ENCODE measurements at places on chromosomes 2 and 18. TPM values are rescaled to one million over a fixed set of nuclear protein-coding genes. Genes with fewer than 3 reads are reported as not detected.

DNA sequence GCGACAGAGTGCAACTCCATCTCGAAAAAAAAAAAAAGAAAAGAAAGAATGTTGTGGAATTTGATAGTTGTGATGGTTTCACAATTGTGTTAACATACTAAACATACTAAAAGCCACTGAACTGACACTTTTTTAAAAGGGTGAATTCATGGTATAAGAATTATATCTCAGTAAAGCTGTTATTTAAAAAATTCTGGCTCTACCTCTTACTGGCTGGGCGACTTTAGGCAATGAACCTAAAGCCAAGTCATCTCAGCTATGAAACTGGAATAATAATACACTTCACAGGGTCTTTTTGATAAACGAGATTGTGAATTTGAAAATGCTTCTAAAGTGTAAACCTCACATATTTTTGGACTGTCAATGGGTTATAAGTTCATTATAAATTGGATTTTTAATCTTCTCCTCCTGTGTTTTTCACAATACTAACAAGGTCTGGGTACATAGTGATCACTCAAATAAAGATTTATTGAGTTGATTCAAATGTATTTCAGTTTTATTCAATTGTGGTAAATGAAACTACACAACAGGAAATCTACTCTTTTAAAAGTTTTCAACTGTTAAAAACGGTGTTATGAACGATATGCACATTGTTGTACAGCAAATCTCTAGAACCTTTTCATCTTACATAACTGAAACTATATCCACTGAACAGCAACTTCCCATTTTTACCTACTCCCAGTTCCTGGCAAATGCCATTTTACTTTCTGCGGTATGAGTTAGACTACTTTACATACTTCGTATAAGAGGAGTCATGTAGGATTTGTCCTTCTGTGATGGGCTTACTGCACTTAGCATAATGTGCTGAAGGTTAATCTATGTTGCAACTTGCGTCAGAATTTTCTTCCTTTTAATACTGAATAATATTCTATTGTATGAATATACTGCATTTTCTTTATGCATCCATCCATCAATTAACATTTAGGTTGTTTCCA is 43.0 kb upstream of the GTF2A1L start:
- DNase-seq = no peak

DNA sequence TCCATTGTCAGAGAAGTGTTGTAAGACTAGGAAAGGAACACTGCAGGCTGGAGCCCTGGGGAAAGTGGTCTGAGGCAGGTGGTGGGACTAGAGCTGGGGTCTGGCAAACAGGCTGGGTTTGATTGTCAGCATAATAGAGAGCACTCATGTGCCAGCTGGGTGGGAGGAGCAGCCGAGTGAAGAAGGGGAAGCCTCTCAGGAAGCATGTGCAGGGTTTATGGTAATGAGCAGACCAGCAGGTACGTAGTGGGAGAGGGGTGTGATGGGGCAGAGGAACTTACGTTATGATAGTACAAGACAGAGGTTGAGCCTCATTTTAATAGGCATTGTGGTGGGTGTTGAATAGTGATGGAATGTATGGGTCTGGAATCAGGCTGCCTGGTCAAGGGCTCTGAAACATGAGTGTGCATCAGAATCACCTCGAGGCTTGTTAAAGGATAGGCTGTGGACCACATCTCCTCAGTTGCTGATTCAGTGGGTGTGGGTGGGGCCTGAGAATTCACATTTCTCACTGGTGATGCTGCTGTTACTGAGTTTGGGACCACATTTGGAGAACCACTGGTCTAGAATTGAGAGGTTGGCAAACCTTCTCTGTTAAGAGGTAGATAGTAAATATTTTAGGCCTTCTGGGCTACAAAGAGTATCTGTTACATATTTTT is 1.7 kb upstream of the MGAT5 start:
- DNase-seq = no peak

RNU2-63P gene
- 7.4 TPM for total RNA-seq

CDH7 gene
- total RNA-seq = not detected

DAW1 gene
- 0.20 TPM for total RNA-seq

DNA sequence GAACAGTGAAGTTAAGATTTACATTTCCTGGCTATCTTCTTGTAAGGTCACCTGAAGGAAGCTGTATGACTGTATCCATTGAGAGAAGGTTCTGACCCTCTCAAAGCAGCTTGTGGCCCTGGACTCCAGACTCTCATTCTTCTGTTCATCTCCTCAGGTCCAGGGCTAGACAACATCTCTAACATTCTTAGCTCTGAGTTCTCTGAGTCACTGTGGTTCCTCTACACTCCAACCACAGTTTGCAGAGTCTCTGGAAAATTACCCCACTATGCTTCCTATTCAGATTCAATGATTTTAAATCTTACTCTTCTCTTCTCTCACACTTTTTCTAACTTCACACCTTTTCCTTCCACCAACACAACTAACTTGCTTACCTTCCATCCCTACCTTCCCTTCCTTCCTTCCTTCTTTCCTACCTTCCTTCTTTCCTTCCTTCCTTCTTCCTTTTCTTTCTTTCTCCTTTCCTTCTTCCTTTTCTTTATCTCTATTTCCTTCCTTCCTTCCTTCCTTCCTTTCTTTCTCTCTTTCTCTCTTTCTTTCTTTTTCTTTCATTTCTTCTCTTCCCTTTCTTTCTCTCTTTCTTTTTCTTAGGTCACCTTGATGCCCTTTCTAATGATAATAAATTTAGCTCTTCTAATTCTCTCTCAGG is 824.3 kb upstream of the ZEB2 start:
- no peak for DNase-seq

GRCh38 chr2:197007716-197008628 is 81.5 kb upstream of the PGAP1 start:
- DNase-seq = no peak

IL36RN gene
- not detected for total RNA-seq

GRCh38 chr18:73962256-73962655 is 185.4 kb downstream of the FBXO15 start:
- DNase-seq = no peak

- DNase-seq = no peak
These were observed 19.3 kb downstream of the PPP4R1 start for GRCh38 chr18:9594823-9595596.

GRCh38 chr2:176147210-176147799 is 4.0 kb upstream of the HOXD4 start:
- DNase-seq = no peak

ACMSD gene
- total RNA-seq = not detected

GRCh38 chr2:16744521-16744920 is 78.9 kb upstream of the CYRIA start:
- no peak for DNase-seq

DNA sequence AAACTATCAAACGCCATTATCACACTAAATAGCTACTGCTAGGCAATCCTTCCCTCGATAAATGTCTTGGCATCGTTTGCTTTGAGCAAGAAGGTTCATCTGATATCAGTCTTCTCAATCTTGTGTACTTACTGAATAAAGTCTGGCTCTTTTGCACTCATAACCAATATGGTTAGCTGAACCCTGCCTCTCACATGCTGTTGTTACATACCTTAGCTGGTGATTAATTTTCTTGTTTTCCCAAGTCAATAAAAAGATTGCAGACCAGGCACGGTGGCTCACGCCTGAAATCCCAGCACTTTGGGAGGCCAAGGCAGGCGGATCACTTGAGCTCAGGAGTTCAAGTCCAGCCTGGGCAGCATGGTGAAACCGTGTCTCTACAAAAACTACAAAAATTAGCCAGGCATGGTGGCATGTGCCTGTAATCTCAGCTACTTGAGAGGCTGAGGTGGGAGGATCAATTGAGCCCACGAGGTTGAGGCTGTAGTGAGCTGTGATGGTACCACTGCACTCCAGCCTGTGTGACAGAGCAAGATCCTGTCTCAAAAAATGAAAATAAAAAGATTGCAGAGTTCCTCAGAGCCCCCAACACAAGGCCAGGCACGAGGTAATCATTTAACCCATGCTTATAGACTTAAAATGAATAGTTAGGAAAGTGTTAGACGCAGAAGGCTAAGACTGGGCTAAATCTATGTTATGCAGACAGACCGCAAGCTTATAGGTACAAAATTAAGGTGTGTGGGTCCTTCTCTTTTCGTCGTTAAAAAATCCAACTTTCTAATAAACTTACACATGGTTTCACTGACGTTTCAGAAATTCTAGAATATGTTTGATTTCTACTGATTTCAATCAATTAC is 177.5 kb downstream of the ALPK2 start:
- no peak for DNase-seq

- DNase-seq = no peak
These were observed 336.8 kb downstream of the DSEL start for GRCh38 chr18:67179726-67180125.

GRCh38 chr2:84805250-84805958 is 75.5 kb downstream of the TRABD2A start:
- no peak for DNase-seq

DNA sequence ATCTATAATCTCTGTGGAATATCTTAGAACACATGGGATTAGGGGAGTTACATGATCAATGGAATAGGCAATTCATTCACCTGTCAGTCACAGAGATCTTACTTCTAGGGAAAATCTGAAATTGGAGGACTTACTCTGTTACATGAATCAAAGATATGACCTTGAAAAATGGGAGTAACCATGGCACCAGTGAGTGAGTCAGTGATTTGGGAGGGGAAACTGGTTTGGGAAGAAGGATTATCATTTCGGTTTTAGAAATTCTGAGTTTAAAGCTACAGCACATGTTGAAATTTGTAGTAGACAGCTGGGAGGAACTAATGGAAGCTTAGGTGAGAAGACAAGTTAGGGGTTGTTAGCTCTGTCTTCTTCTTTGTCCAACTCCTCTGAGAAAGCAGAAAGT is 153.7 kb downstream of the CAMKMT start:
- DNase-seq = no peak

RRM2 gene
- total RNA-seq = 330 TPM

- no peak for DNase-seq
These were observed 18.8 kb upstream of the HAAO start for GRCh38 chr2:42810971-42811811.

DNA sequence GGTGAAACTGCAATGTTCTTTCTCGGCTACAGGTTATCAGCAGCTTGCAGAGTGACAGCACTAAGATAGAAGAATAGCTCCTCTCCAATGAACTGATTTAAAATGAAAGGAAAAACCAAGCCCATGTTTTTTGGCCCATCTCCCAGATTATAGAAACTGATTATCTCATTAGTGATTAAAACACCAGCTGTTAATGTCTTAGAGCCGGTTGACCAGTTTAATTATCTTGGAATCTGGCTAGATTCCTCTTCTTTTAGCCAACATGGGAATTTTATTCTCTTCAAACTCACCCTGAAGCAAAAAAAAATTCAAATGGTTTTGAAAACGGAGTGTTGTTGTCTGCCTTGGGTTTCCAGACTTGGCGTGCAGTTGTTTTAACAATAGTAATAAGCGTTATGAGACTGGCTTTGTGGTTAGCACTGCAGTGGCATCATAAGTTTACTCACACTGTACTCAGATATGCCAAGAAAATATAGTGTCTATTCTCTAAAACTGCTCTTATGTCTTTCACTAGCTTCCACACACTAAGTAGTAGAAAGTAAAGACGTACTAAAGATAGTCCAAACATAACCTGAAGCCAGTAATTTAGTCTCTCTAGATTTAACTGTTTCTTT is 665.3 kb downstream of the STK39 start:
- DNase-seq = no peak

GRCh38 chr2:39697454-39697853 is 31.7 kb downstream of the TMEM178A start:
- DNase-seq = no peak

DNA sequence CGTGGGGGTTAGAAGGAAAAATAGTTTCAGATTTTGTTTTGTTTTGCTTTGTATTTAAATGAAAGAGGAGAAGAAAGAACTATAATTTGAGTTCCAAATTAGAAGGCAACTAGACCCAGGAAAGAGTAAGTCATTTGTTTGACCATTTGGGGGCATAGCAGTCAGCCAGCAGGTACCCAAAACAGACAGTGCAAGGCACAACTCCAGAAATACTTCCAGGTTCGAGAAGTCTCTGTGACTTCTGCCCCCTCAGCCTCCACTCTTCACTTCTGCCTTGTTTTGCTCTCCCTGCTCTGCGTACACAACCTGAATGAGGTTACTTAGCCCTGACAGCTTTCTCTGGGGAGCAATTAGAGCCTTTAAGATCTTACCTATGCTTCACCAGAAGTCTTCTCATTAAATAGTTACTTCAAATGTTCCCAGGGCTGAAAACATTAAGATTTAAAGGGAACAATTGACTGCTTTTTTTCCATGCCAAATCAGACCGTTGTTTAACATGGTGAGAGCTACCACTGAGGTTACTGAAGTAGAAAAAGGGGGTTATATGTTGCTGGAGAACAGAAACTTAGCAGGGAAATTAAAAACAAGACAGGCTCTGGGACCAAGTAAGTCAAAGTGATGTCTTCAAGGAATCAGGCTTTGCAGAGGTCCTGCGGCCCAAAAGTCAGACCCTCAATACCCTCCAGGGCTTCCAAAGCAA is 216.9 kb downstream of the BCL11A start:
- no peak for DNase-seq

UGT1A8 gene
- total RNA-seq = not detected

- DNase-seq = no peak
These were observed 53.8 kb downstream of the MYO1B start for GRCh38 chr2:191299010-191299409.

GRCh38 chr2:170277951-170278350 is 100.0 kb downstream of the MYO3B start:
- DNase-seq = no peak

- DNase-seq = peak; percentile 36
These were observed 122.8 kb downstream of the LYPD1 start for GRCh38 chr2:132547090-132547687.

AGAP1 gene
- total RNA-seq = 43.8 TPM

GRCh38 chr2:195763866-195764265 is 106.8 kb downstream of the SLC39A10 start:
- DNase-seq = no peak

ALMS1 gene
- total RNA-seq = 20.5 TPM

DNA sequence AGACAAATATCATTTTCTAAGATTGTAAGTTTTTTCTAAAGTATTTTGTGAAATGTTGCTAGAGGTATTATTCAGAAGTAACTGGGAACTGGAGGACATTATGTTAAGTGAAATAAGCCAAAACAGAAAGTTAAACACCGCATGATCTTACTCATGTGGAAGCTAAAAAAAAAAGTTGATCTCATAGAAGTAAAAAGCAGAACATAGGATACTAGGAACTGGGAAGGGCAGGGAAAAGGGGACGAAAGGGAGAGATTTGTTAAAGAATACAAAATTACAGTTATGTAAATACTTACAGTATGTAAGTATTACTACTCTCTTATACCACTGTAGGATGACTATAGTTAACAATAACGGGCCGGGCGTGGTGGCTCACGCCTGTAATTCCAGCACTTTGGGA is 46.7 kb upstream of the CDKL4 start:
- no peak for DNase-seq

Measured in HCT116 (cell line).